SIG-M5 (cell line): ENCODE measurements at places on chromosomes 6 and 20.

GRCh38 chr6:44462797-44463727 is 75.6 kb downstream of the CDC5L start:
- no peak for DNase-seq

- DNase-seq: no peak
Measured at GRCh38 chr20:41697861-41698559, 79.8 kb upstream of the CHD6 start.

- DNase-seq: no peak
Measured at GRCh38 chr20:21126581-21126870, 644 bp downstream of the KIZ start.

DNA sequence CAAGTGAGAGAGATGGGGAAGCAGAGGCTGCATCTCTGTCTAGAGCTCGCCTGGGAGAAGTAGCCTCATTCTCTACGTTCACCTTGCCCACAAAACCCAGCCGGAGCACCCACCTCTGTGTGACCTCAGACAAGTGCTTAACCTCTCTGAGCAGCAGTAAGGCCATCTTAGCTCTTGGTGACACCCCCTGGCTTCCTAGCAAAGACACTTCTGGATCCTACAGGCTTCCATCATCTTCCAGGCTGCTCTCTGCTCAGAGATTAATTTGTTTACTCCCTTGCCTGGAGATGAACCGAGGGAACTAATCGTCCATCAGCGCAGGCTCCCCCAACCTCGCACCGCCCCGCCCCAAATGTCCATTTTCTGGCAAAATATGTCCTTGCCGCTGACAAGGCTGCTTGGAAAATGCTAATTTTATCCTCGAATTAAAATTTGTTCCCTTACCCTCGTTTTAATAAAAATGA is 24.0 kb upstream of the CTNNBL1 start:
- no peak for DNase-seq

DNA sequence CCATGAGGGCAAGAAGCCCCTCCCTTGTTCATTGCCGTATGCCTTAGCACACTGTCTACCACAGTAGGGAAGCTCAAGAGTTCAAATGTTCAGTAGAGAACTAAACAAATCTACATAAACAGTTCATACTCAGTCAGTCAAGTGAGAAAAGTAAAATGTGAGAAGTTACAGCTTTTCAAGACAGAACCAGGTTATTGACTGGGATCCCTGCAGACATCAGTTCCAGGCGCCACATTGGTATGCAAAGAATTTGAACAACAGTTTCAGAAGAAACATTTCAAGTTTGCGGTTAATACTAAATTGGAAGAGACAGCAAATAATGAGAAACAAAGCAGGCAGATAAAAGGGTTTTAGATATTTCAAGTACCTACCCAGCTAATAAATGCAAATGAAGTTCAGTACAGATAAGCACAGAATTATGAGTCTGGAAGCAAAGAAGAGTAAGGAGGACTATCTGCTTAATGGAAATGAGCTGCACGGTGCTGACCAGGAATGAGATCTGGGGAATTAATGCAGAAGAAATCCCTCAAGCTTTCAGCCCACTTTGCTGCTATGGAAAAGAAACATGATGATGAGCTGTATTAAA is 246.2 kb downstream of the HACE1 start:
- DNase-seq: no peak

GRCh38 chr6:118253741-118254140 is 294.4 kb upstream of the PLN start:
- DNase-seq: no peak

GRCh38 chr6:112286010-112286409 is 31.6 kb upstream of the LAMA4 start:
- no peak for DNase-seq

DNA sequence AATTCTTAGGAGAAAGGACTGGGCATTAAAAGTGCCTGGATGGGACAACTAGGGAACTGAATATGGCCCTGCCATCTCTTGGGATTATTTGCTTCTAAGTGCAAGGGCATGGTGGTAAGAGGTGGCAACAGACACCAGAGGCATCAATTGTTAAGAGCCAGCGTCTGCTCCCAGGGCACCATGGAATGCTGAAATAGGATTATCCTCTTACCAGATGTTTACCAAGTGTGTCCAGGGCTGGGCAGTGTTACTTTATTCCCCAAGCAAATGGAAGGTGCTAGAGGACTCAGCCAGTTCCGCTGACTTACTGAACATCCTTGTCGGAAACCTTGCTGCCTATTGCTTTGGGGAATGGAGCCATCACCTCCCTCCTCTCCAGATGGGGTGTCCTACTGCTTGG is 273.6 kb upstream of the SUPT3H start:
- no peak for DNase-seq

GRCh38 chr6:39452306-39453145 is 130.0 kb upstream of the KCNK16 start:
- DNase-seq: no peak

DNA sequence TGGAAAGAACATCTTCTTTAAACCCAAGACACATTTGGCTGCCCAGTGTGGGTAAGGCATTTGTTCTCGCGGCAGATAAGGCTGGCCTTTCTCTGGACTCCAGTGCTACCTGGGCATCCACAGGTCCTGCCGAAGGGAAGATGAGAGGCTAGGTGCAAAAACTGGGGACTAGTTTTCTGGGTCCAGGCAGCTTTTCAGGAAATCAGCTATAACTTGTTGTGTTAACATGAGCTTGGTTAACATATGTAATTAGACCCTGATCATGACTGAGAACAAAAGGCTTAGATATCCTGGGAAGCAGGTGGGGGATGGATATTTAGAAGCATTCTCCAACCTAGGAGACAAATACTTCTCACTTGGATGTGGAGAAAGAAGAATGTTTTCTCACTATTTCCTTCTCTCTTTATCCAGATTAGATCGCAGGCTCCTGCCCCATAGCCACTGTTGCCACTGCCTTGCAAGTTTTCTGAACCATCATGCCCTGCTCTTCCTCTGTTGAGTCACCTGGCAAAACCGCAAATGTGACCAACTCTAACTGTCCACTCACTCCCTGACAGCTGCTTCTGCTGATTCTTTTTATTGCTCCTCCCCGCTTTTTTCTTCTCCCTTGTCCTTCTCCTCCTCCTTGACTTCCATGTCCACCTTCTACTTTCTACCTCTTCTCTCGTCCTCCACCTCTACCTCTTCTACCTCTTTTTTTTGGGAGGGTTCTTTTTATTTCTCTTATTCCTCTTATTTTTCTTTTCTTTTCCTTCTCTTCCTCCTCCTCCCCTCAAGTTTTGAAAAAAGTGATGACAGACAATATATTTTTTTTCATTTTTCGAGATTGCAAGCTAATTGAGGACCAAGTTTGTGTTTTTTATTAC is 258.1 kb downstream of the UTRN start:
- DNase-seq: no peak

GRCh38 chr20:24990810-24991252 is 1.7 kb downstream of the APMAP start:
- no peak for DNase-seq

DNA sequence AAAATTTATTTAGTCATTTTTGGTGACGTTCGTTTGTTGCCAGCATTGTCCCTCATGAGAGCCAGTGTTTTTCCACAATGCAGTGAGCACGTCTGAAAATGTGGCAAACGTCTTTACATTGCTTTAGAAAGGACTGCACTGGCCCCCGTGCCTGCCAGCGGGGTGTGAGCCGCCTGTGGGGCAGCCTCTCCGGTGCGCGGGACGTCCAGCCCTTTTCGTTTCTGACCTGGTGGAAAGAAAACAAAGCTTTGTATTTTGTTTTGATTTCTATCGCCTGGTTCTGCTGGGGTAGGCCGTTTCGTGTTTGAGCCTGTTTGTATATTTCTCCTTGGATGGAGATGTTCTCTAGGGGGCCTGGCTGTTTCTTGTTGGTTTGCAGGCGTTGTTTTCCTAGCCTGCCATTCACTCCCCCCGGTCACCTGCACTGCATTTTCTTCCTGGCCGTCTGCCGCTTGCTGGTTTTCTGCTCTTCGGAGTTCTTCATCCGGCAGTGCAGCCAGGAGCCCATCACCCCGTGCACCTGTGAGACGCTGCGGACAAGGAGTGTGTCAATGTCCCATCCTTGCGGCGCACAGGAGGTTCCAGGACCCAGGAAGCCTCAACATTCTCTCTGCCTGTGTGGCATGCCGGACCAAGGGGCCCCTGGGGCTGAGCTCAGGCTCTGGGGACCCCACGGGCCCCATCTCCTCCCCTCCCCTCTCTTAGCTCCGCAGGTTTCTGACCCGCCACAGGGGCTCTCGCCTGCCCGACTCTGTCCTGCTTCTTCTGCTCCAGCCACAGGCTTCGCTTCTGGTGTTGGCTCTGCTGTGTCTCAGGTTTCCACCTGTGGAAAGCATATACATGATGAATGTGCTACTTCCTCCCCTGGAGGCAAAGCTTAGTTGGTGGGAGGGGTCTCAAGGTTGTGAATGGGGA is 100.5 kb downstream of the CDH4 start:
- DNase-seq: no peak

- DNase-seq: no peak
Measured at GRCh38 chr6:156804402-156804801, 27.2 kb downstream of the ARID1B start.

GRCh38 chr6:31126396-31127175 is 6.3 kb upstream of the CDSN start:
- DNase-seq: no peak

DNA sequence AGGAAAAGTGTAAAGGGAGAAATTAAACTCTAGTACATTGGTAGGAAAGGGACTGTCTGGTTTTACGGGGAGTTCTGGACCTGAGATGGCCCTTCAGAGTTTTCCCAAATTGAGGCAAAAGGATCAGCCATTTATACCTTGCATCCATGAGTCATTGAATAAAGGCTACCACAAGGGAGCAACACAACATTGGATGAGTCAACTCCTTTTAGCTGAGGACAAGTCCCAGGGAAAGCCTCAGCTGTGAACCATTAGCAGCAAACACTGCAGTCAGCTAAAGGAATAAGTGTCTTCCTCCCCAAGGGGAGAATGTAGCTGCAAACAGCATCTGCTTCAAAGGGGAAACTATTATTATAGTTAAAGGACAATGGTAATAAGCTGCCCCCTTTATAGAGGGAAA is 468.7 kb upstream of the ID4 start:
- DNase-seq: no peak

DNA sequence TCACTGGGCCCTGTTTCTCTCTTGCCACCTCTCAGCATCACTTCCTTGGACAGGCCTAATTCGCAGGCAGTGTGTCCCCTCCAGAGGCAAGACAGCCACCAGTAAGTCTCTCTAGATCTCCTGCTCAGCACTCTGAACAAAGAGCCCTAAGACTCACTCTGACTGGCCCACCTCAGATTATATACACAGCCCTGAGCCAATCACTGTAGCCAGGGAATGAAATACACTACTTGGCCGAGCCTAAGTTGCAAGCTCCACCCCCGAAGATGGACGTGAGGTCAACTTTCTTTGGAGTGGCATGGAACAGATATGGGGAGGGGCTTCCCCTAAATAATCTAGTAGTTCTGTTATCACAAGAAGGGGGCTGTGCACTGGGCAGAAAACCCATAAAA is 4.1 kb downstream of the BPI start:
- DNase-seq: no peak

- DNase-seq: no peak
Measured at GRCh38 chr6:147033267-147033666, 170.9 kb upstream of the STXBP5 start.

GRCh38 chr6:67248077-67248476 is 1387.0 kb upstream of the ADGRB3 start:
- no peak for DNase-seq

DNA sequence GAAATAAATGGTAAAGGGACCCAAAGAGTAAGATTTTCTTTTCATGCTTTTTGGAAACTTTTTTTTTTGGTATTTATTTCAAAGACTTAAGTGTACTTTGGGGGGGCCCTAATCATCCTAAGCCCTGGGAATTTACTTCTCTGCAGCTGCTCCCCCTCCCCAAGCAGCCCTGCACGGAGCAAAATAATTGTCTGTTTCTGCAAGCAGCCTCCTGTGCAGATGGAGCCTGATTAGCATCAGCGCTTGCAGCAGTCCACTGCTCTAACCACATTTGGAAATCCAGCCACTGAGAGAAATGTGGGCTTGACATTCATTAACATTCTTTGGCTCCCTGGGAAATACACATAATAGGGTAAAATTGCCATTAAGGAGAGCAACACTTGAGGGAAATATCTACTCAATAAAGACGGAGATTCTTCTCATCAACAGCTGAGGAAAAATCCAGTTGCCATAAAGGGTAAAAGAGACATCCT is 309.2 kb upstream of the MAP3K7 start:
- DNase-seq: no peak

- DNase-seq: no peak
Measured at GRCh38 chr20:50460608-50461267, 49.4 kb upstream of the PTPN1 start.

DNA sequence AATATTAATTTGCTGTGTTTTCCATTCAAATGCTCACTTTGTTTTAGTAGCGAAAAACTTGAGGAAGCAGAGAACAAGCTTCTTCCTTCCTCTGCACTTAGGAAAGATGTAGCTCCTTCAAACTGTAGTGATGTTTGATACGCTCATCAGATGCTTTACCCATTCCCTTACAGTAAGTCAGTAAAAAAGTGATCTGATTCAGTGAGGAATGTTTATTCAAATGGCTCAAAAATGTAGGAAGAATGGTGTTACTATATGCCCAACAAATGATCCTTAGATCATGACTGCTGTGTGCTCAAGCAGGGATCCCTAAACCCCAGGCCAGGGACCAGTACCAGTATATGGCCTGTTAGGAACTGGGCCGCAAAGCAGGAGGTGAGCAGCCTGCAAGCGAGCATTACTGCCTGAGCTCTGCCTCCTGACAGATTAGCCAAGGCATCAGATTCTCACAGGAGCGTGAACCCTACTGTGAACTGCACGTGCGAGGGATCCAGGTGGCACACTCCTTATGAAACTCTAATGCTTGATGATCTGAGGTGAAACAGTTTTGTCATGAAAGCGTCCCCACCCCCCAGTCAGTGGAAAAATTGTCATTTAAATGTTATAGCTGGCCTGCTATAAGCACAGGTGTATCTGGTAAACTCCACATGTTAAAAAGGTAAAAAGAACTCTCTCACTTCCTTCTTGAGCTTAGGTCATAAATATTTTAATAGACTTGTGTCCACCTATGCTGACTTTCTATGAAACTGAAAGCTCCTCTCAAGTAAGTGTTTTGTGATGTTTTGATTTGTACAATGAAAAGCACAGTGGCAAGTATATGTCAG is 187.2 kb downstream of the FOXC1 start:
- no peak for DNase-seq

DNA sequence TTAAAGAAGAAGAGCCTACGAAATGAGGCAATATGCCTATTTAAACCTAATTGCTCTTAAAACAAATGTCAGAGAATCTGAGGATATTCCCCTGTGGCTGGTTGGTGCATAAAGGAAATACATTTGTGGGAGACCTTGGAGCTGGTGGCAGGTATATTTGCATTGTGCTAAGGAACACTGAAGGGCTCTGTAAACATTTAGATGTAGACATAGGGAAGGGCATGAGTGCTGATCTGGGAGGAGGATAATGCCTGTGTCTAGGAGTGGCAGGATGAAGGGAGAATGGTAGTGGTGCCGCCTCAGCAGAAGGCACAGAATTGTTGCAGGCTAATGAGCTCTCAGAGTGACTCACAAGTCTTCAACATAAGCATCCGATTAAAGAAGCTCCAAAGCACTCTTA is 85.8 kb downstream of the CD164 start:
- no peak for DNase-seq
